Left cardiac atrium (tissue), 4 donors: ENCODE measurements at places on chromosomes 3 and 15. TPM values are rescaled to one million over a fixed set of nuclear protein-coding genes. Genes with fewer than 3 reads are reported as not detected.

Gene ADAMTS9
- total RNA-seq, result 28.0 TPM

Gene CRYGS
- total RNA-seq, result 2.0 TPM

Gene TMEM108
- 7.7 TPM for total RNA-seq

Gene SUSD5
- 0.82 TPM for total RNA-seq

Gene GOLGA6L9
- 0.97 TPM for total RNA-seq

Gene TRIM42
- total RNA-seq, result not detected

Gene EPHA6
- 1.1 TPM for total RNA-seq

Gene CPLX3
- 11.0 TPM for total RNA-seq

Gene ENTPD3
- 0.29 TPM for total RNA-seq

Gene ARPP21
- not detected for total RNA-seq

Gene CHAC1
- total RNA-seq, result 3.3 TPM

Gene PAQR9
- total RNA-seq, result 9.0 TPM
